ENCODE measurements at places on chromosomes 2 and 18.

GRCh38 chr2:235543851-235544688 lies 50.2 kb downstream of the AGAP1 start:
- DNase-seq, result no peak

DNA sequence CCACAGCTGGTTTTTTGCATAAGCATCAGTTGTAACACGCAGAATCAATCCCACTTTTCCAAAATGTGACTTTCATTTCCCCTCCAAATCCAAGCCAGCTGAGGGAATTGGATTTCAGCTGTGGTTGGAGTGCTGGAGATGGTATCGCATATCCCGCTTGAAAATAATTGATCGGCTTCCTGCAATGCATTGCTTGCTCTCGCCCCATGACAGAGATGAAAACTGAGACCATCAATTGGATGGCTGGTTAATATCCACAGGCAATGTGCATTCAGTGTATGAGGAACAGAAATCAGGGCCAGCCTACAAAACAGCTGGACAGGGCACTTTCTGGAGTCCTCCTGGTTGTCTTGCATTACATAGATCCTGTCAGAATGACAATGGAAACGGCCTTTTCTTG lies 135.3 kb downstream of the MAIP1 start:
- DNase-seq, result no peak

GRCh38 chr2:186950694-186951093 lies 101.7 kb upstream of the ZSWIM2 start:
- DNase-seq, result no peak

GRCh38 chr2:195532628-195533271 lies 124.3 kb upstream of the SLC39A10 start:
- no peak for DNase-seq

DNA sequence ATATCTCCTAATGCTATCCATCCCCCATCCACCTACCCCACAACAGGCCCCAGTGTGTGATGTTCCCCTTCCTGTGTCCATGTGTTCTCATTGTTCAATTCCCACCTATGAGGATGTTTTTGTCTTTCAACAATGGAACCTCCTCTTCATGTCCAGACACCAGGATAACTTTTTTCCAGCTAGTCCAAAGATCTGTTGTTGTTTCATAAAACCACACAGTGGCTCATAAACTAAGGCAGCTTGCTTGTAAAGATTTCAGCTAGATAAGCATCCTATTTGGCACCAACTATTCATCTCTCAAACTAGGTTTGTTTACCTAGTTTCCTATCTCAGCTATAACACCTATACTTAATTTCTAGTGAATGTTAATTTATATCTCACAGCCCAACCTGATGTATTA lies 937.7 kb downstream of the TRIB2 start:
- DNase-seq, result no peak
